HCEC 1CT (cell line): ENCODE measurements at places on chromosomes 13 and 19.

GRCh38 chr13:27147530-27148170, 24.0 kb downstream of the USP12 start:
- DNase-seq = no peak

DNA sequence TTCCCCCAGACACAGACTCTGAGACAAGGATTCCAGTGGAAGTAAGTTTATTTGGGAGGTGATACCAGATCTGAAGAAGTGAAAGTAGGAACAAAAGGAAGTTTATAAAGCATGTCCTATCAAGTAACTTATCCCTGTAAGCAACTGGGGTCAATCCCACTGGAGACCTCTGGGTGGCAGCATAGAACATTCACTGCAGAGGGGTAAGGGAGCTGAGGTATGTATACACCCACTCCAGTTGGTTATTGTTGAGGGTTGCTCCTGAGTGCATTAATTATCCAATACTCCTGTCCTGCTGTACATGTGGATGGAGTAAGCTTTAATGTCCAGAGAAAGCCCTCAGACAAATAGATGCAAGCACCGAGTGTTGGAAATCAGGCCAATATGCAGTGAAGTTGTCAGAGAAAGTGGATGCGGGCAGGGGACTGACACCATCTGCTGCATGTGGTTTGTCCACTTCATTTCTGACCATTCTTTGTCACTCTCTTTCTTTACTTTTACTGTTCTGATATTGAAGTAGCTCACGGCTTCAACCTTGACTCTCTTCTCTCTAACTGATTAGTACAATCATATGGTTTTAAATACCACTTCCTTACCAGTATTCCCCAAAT, 46.7 kb downstream of the NOTCH3 start:
- peak; percentile 18 for DNase-seq

DNA sequence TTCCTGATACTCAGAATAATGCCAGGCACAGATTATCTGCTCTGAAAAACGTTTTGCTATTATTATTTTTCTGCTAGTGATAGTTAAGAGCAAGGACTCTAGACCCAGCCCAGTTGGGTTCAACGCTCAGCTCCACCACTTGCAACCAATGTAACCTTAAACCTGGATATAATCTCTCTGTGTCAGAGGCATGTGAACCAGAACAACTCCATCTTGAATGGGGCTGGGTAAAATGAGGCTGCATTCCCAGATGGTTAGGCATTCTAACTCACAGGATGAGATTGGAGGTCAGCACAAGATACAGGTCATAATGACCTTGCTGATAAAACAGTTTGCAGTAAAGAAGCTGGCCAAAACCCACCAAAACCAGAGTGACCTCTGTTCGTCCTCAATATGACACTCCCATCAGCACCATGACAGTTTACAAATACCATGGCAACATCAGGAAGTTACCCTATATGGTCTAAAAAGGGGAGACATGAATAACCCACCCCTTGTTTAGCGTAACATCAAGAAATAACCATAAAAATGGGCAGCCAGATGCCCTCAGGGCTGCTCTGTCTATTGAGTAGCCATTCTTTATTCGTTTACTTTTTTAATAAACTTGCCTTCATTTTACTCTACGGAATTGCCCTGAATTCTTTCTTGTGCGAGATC, 13.6 kb downstream of the FAM187B start:
- DNase-seq = no peak

- DNase-seq = no peak
Measured at GRCh38 chr13:95533545-95534160, 18.9 kb upstream of the CLDN10 start.

DNA sequence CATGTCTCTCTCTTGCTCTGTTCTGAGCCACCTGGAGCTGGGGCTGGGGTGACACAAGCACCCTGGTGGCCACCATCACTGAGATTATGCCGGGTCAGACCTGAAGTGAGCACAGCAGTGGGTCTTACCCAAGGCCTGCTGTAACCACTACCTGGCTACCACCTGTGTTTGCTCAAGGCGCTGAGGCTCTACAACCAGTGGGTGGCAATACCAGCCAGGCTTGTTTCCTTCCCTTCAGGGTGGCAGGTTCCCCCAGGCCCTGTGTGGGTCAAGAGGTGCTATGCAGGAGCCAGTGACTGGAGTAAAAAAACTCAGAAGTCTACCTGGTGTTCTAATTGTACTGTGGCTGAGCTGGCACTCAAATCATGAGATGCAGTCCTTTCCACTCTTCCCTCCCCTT, 8.0 kb upstream of the ZNF443 start:
- DNase-seq = no peak

DNA sequence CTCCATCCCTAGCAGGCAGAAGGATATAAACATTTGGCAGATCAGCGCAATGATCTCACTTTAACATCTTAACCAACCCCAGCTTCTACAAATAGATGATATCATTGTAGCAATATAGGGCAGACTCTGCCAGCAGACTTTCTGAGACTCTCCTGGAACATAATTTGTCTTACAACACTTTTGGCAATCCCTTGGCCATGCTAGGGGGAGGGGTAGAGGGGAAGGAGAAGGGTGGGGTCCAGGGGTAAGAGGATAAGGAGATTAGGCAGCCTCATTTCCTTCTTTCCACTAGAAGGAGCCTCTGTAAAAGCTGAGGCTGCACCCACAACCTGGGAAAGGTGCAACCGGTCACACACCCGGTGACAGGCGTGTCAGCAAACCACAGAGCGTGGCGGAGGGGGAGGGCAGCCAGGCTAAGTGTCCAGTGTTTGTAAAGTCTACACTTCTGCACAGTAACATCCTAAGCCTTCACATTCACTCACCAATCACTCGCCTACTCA, 8.7 kb upstream of the UBAC2 start:
- peak; percentile 3 for DNase-seq

DNA sequence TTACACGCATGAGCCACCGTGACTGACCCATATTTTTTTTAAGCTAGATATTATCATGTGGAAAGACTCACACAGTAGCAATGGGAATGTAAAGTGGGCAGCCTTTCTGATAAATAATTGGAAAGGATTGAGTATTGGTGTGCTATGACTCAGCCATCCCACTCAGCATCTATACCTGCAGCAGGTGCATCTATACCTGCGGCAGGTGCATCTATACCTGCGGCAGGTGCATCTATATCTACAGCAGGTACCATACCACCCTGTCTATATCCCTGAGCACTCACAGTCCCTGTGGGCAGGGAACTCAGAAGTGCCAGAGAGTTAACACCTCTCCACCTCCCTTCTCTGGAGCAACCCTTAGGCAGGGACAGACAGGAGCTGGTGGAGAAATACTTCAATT, 5.2 kb upstream of the LRRC8E start:
- peak; percentile 17 for DNase-seq

- DNase-seq = no peak
Measured at GRCh38 chr13:28631801-28632200, 27.1 kb upstream of the POMP start.

- no peak for DNase-seq
Measured at GRCh38 chr13:31955741-31956140, 75.8 kb upstream of the FRY start.

GRCh38 chr19:54209811-54210494, 9.3 kb downstream of the RPS9 start:
- peak; percentile 94 for DNase-seq

- no peak for DNase-seq
Measured at GRCh38 chr19:5289060-5289990, 51.3 kb downstream of the PTPRS start.
